ENCODE measurements at places on chromosomes 12 and 14.

DNA sequence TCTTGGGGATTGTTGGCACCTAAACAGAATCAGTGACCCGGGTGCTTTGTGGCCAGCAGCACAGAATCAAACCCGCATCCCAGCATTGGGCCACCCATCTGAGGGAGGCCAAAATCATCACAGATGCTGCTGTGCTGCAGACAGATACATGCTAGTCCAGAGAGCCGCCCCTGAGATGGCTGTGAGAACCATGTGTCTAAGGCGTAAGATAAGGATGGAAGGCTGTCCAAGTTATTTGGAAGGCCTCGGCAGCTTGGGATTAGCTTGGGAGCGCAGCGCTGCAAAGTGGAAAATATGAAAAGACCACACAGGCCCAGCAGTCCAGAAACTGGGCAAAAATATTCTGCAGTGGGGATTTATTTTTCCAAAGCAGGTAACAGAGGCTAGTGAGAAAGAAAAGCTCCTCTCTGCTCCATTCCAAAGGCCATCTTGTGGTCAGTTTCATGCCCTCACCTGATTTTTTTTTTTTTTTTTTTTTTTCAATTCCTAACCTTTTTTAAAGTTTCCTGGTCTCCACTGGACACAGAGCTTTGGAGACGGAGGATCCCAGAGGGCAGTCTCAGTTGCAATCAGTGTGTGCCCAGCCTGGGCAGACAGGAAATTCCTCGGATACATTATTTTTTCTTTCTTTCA lies 178.9 kb upstream of the BCL2L14 start:
- DNase-seq: no peak

- DNase-seq: no peak
Measured at GRCh38 chr14:34633742-34634141, 3.8 kb upstream of the SNX6 start.

GRCh38 chr12:54368709-54369596 lies 4.7 kb upstream of the GPR84 start:
- DNase-seq: peak; percentile 92

GRCh38 chr12:59594943-59595500 lies 807 bp upstream of the SLC16A7 start:
- DNase-seq: no peak

DNA sequence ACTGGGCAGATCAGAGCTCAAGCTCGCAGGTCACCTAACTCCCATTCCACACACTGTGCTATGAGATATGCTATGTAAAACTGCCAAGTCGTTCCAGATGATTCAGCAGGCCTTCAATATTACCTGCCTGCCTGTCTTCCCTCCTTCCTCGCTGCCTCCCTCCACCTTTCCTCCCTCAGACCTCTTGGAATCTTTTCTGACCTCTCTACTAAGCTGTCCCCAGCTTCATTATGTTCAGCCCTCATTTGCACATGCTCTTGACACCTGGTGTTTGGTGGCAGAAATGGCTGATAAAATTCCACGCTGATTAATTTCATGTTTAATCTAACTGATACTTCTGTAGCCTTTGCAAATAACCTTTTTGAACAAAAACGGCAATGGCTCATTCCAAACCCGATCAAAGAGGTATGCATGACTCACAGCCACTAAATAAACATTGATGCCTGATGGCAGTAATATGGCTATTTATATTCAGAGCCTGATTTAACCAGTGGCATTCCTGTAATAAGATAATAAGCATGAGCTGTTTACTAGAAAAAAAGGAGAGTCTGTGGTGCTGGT lies 130.8 kb upstream of the EGLN3 start:
- DNase-seq: peak; percentile 49

Measured in fibroblast of pulmonary artery (primary cell).